ENCODE measurements at places on chromosomes 2 and 18.

DNA sequence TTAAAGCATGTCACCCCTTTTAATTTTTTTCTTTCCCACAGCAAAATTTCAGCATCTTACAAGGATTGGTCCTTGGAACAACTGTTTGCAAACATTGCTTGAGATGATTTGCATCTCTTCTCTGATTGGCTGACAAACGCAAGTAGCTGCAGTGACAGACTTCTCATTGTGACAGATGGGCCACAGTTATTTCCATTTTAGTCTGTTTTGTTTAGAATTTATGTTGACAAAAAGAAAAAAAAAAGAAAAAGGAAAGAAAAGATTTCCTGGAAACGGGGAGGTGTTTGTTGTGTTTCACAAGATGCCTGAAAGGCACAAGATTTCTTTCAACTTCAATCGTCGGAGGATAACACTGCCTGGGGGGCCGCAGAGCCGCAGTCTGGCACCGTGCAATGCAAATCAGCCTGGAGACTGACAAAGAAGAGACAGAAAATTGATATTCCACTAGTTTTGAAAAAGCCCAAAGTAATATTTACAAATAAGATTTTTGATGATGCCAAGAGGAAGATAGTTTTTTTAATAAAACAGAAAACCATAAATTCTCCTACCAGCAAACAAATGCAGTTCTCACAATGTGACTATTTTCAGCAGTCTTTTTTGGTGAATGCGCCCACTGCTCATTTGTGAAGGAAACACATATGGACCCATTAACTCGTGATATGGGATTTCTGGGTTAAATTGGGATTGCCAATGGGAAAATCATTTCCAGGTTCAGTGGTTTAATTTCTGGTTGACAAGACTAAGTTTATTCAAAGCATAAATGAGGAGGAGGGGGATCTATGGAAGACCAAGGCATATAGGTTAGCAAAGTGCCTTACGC is 296.2 kb upstream of the SMIM21 start:
- DNase-seq, result no peak

DNA sequence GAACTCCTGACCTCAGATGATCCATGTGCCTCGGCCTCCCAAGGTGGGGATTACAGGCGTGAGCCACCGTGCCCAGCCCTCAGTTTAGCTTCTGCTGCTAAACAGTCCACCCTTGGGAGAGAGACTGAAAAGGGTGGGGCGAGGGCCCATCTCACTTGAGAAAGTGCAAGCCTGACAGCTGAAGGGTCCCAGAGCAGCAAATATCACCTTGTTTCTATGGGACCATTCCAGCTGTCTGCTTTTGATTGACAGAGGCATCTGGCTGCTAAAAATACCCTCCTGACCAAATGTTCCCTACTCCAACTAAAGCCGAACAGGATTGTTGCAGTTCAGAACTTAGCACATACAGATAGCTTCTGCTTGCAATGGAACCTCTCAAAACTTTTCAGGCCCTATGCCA is 436 bp upstream of the SMYD1 start:
- DNase-seq, result no peak

GRCh38 chr2:179107737-179108136 is 57.8 kb upstream of the CCDC141 start:
- DNase-seq, result no peak

GRCh38 chr2:52639692-52640091 is 1127.9 kb upstream of the CHAC2 start:
- no peak for DNase-seq

DNA sequence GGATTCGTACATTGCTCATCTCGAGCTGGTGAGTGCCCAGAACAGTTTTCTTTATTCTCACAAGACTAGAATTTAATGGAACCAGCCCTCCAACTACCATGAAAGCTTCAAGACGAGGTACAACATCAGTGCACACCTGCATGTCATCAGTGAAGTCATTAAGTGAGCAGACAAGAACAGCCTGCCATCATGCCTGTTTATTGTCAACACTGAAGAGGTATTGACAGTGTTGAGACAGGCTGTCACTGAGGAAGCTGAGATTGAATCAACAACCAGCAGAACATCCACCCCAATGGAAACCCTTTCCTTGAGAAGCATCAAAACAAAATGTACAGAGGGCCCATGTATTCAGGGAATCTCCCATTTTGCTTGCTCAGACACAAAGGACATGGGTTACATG is 148.0 kb upstream of the TCF4 start:
- no peak for DNase-seq

Data from stimulated activated CD8-positive, alpha-beta memory T cell treated with anti-CD3 and anti-CD28 coated beads, Interleukin-7, amount 100 ng/mL, for 1 hour (primary cell).